ENCODE measurements at places on chromosomes 2 and 18. TPM values are rescaled to one million over a fixed set of nuclear protein-coding genes. Genes with fewer than 3 reads are reported as not detected.

Gene DPP10
- total RNA-seq = 7.4 TPM

Gene AFG3L2
- 22.0 TPM for total RNA-seq

Gene PRKAG3
- total RNA-seq = not detected

Gene GPBAR1
- 0.12 TPM for total RNA-seq

Gene FIGLA
- not detected for total RNA-seq

Gene LOXHD1
- total RNA-seq = not detected

Gene CNDP1
- not detected for total RNA-seq

Gene SCLY
- 32.3 TPM for total RNA-seq

Gene CD8B
- total RNA-seq = 0.72 TPM

Gene RIF1
- total RNA-seq = 17.3 TPM

Data from pancreas (tissue), 10 donors.